ENCODE measurements at places on chromosomes 5 and 9.

GRCh38 chr9:26054600-26055520 lies 376.6 kb upstream of the TUSC1 start:
- no peak for DNase-seq

DNA sequence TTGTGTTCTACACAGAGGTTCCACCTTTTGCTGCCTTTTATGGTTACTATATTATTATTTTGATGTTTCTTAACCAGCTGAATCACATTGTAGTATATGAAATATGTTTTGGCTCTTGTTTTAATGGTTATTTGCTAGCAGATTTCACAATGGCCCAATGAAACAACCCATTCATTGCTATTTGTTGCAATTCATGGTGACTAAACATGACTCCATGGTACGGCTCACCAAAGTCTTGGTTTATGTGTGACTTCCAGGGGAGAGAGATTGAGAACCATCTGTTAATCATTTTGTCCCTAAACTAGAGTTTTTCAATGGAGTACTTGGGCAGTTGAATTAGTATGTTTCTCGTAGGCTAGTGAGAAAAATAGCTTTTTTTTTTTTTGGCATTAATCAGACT lies 108.4 kb downstream of the GHR start:
- no peak for DNase-seq

- no peak for DNase-seq
These were observed 161.6 kb downstream of the ACTL7B start for GRCh38 chr9:108694170-108694569.

DNA sequence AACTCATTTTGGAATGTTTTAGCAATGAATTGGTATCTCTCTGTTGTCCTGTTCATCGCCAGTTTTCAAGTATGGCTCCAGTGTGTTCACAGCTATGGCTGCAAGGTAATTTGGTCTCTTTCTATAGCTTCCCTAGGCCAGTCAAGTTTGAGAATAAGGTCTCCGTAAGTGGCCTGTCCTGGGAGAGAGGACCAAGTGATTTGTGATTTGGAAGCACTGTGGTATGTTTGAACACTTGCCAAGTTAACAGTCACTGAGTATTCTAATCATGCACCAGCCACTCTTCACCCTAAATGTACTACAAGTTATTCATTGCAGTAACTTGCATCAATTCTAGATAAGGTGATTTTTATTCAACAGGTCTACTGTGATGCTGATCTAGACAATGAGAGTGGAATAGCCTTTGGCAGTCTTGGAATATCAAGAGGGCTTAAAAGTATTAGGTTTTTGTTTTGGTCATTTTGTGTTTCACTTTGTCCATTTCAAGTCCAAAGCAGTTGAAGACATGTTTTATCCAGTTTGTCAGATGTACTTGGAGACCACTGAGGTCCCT lies 41.1 kb downstream of the G3BP1 start:
- no peak for DNase-seq

DNA sequence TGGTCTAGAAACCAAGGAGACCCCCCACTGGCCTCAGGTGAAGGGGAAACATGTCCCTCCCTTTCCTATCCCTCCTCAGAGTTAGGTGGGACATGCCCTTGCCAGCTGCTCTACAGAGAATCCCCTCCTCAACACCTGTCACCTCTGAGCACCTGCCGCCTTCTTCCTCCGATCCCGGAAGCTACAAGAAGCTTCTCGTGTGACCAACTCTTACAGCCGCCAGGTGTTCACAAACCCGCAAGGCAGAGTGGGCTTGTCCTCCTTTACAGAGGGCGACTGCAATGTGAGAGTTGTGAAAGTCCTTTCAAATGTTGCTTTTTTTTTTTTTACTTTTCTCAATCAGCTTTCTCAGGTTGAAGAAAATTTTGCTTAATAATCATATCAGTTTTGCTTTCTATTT lies 3.7 kb upstream of the ICE1 start:
- no peak for DNase-seq

Measured in NCI-H1436 (cell line).